Gastrocnemius medialis (tissue), 4 donors: ENCODE measurements at places on chromosomes 2 and 18. TPM values are rescaled to one million over a fixed set of nuclear protein-coding genes. Genes with fewer than 3 reads are reported as not detected.

The LRRC30 gene
- 6.2 TPM for total RNA-seq

The CROCC2 gene
- total RNA-seq: 0.07 TPM

The DSG2 gene
- total RNA-seq: 1.7 TPM

The MTLN gene
- 685 TPM for total RNA-seq

DNA sequence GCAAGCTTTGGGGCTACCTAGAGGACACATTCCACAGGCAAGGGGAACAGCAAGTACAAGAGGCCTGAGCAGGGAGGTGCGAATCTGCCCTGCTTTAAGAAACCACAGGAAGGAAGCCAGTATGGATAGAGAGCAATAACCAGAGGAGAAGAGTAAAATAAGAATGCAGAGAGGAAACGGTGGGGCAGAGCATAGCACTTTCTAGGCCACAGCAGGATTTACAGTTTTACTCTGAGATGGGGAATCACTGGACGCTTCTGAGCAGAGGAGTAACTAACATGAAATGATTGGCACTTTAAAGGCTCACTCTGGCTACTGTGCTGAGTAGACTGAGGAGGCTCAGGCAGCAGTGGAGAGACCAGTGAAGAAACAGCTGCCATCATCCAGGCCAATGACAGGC, 23.8 kb downstream of the AAK1 start:
- H3K27ac ChIP-seq: no peak overlapping the region
- H3K4me1 ChIP-seq: peaks cover 65% of the 10 kb centered on the region
- H3K4me3 ChIP-seq: no peak overlapping the region
- H3K27me3 ChIP-seq: no peaks in the 10 kb centered on the region
- H3K36me3 ChIP-seq: no peaks in the 10 kb centered on the region

DNA sequence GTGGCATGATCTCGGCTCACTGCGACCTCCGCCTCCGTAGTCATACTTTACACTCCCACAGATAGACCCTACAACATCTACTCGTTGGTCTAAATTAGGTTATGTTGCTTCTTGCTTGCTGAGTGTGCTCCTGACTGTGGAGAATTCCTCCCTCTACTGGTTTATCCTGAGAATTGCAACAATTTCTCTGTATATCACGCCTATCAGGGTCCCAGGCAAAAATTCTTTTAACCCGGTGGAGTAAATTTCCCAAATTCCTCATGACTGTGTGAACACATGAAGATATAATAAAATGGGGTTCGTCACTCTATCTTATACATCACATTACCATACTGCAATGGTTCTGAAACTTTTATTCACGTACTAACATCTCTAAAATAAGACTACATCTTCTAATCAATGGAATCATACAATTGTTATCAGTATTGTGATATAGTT, 156.7 kb downstream of the EVA1A start:
- DNase-seq: no peak
- no peaks in the 10 kb centered on the region for H3K27me3 ChIP-seq
- no peak overlapping the region for H3K4me3 ChIP-seq

GRCh38 chr2:393711-394696, 106.1 kb upstream of the ALKAL2 start:
- H3K36me3 ChIP-seq: no peaks in the 10 kb centered on the region
- no peaks in the 10 kb centered on the region for H3K4me1 ChIP-seq
- H3K4me3 ChIP-seq: no peak overlapping the region
- H3K27ac ChIP-seq: no peak overlapping the region
- no peak for DNase-seq

- peaks cover 7% of the 10 kb centered on the region for H3K4me1 ChIP-seq
- H3K27ac ChIP-seq: no peak overlapping the region
- no peak for DNase-seq
- no peaks in the 10 kb centered on the region for H3K36me3 ChIP-seq
- no peaks in the 10 kb centered on the region for H3K27me3 ChIP-seq
Measured at GRCh38 chr2:163345795-163346573, 389.8 kb downstream of the FIGN start.
